Foreskin keratinocyte (primary cell): ENCODE measurements at places on chromosomes 6 and 20.

GRCh38 chr20:20076297-20077065 lies 24.1 kb downstream of the CFAP61 start:
- no peak for DNase-seq

DNA sequence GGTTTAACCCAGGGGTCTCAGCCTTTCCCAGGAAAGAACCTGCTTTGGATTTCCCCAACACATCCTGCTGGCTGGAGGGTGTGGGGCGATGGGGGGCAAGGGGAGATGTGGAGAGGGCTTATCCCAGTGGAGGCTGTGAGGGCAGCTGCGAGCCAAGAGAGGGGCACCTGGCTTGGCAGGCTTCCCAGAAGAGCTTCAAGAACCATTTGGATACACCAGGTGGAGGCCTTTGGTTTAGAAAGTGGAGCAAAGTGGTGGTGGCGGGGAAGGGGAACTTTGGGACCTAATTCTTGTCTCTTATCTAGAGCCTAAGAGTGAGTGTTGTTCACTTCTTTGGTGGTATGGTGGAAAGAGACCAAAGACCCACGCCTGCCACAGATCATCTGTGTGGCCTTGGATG lies 12.4 kb downstream of the CD40 start:
- no peak for DNase-seq

GRCh38 chr6:90375681-90376439 lies 79.2 kb upstream of the BACH2 start:
- no peak for DNase-seq

GRCh38 chr6:106918115-106918514 lies 56.4 kb downstream of the CD24 start:
- no peak for DNase-seq

- DNase-seq, result no peak
These were observed 386.1 kb upstream of the ZFP64 start for GRCh38 chr20:52577696-52578095.

GRCh38 chr6:100796049-100796823 lies 84.9 kb downstream of the ASCC3 start:
- no peak for DNase-seq

DNA sequence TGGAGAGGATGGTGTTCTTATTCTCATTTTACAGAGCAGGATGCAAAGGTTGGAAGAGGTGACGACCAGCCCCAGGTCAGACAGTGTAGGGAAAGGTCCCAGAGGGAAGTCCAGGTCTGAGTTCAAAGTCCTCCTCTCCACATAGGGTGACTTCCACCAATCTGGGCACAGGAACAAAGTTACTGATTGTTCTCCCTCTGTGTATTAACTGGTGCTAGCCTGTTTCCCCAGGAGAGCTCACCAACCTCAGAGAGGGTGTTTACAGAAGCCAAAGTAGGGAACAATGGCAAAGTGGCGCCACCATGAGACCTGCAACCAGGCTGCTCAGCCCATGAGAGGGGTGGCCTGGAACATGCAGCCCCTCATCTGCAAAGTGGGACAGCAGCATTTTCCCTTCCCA lies 16.8 kb upstream of the SIRPB1 start:
- no peak for DNase-seq

GRCh38 chr20:5882166-5882565 lies 68.2 kb downstream of the TRMT6 start:
- no peak for DNase-seq
